ENCODE measurements at places on chromosomes 3 and 15. TPM values are rescaled to one million over a fixed set of nuclear protein-coding genes. Genes with fewer than 3 reads are reported as not detected.

GRCh38 chr3:30986551-30986950 is 92.1 kb upstream of the GADL1 start:
- DNase-seq, result no peak

- DNase-seq, result no peak
Observed at GRCh38 chr3:46903341-46904302, 26.1 kb downstream of the PTH1R start.

DNA sequence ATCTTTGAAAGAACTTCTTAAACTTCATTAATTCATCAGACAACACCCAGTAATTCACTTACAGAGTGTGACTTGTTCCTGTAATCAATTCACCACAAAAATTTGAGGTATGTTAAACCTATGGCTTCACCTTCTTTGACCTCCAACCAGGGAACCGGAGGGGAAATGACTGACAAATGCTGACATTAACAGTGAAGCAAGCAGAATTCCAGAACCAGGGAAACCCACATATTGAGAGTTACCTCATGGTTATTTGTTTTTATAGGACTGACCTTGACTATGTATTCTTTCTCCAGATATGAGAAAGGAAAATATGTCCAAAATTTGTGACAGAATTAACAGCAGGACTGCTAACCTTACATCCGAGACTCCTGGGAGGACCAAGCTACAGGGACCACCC is 2.7 kb downstream of the P3H2 start:
- DNase-seq, result no peak

DNA sequence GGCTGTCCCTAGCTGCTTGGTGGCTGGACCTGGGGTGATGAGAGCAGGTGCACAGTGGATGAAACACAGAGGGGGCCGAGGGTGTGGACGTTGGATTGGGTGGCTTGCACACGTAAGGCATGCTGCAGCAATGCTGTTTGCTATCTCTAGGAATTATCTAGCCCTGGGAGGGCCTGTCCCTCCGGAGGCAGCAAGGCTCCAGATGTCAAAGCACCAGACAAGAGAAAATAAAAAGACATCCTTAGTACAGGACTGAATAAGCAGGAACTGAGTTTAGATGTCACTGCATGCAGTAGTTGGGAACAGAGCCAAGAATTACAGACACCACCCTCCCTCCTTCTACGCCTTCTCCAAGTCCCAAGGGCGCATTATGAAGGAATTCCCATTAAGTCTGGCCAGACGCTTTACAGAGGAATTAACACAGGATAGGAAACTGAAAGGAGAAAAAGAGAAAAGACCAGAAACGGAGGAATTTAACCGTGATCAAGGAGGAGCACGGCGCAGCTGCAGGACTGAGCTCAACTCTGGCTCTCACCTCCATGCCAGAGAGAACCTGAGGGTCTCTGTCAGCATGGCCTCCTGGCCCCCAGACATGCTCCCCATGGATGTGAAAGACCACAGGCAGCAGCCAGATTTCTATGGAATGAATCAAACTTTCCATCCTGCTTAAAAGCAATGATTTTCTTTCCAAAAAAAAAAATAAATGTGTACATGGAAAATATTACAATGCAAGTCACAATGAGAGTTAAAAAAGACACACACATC is 13.8 kb downstream of the ATP10A start:
- DNase-seq, result peak; percentile 42

CHP1 gene
- 66.7 TPM for polyA plus RNA-seq

GRCh38 chr3:170614214-170614966 is 28.5 kb upstream of the SLC7A14 start:
- no peak for DNase-seq

DNA sequence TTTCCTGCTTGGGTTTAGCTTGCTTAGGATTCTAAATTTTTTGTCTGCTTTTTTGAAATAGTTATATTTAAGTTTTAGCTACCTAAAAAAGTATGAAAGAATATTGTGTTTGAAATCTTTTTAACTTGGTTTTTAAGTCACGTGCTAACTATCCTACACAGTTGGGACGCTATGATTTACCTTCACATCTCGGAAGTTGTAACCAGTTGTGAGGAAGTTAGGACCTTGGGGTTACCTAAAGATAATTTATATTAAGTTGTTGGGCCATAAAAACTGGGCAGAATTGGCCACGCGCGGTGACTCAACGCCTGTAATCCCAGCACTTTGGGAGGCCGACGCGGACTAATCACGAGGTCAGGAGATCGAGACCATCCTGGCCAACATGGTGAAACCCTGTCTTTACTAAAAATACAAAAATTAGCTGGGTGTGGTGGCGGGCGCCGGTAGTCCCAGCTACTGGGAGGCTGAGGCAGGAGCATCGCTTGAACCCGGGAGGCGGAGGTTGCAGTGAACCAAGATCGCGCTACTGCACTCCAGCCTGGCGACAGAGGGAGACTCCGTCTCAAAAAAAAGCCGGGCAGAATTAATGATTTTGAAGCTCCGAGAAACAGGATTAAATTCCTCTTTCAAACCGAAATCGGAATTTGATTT is 1.0 kb downstream of the ZFAND6 start:
- DNase-seq, result peak; percentile 49

GRCh38 chr3:126977821-126978220 is 5.1 kb upstream of the PLXNA1 start:
- DNase-seq, result no peak

DNA sequence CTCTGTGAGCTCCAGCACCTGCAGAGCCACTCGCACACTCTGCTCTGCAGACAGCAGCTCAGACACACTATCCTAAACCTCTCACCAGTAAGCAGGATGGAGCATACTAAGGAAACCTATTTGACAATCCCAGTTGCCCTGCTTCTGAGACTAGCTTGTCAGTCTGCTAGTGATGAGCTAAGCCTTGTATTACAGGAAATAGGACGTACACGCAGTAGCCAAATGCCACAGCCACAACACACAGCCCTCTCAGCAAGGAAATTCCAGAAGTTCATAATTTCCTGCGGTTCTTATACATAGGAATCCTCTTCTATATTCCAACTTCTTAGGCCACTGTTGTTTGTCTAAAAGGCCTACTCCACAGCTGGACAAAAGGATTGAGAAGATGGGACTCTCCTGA is 74.5 kb downstream of the MYLK start:
- no peak for DNase-seq

DNA sequence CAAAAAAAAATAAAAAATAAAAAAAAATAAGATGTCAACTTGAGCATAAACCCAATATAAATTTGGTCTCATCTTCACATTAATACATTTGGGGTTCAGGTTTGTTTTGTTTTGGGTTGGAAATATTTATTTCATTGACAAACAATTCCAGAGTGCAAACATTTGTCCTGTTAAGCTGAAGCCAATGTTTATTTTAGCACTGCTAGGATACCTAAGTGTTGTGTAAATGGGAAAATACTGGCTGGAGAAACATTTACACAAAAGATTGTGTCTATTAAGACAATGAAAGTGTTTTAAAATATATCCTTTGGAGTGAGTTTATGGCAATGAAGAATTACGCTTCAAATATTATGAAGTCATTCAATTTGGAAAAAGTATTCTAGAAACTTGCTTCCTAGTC is 91.1 kb downstream of the MEIS2 start:
- DNase-seq, result no peak

GRCh38 chr3:179425075-179425474 is 26.2 kb downstream of the GNB4 start:
- no peak for DNase-seq

GRCh38 chr15:35080226-35080625 is 4.9 kb downstream of the NANOGP8 start:
- no peak for DNase-seq

SI gene
- polyA plus RNA-seq, result not detected

- no peak for DNase-seq
Observed at GRCh38 chr3:191136347-191136746, 62.7 kb upstream of the OSTN start.

DNA sequence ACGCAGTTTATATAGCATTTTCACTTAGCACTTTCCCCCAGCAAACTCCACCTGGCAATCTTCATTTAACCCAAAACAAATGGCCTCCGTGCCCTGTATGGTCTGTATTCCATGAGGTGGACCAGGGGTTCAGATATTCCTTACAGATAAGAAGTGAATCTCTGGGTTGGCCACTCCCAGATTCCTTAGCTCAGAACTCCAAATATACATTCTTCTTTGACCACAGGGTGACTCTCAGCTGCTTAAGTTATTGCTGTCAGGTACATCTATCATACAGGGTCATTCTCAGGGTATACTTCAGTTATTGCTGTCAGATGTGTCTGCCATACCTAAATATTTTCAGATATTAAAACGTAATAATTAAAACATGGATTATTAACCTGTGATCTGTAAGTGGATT is 229.8 kb downstream of the TBL1XR1 start:
- no peak for DNase-seq

DNA sequence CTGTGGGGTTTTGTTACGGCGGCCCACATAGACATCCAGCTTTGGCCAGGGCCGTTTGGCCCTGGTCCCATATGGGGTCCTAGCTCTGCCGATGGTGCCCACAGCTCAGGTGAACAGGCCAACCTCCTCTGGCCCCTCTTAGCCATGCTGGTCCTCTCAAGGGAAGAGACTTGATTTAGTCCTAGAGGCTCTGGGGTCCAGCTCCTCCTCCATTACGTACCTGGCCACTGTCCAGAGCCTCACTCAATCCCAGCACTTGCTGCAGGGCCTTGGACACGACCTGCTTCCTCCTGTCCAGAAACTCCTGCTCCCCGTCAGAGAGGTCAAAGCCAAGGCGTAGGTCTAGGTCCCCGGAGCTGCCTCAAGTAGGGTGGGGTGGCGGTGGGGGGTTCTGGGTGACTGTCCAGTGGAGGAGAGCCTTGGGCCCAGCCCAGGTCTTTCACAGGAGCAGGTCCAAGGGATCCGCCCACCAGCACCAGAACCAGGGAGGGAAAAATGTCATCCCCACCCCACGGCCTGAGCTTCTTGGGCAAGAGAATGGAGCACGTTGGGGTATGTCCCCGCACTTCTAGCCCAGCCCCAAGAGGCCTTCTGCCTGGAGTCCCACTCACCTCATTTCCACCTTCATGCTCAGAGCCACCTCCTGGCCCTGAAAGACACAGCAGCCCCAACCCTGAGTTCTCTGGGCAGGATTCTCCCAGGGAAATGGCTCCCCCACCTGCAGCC is 6.8 kb downstream of the PLA2G4F start:
- no peak for DNase-seq

NEK11 gene
- 24.3 TPM for polyA plus RNA-seq

GRCh38 chr3:86793786-86794185 is 197.2 kb downstream of the VGLL3 start:
- DNase-seq, result no peak
